ENCODE measurements at places on chromosomes 4 and X. TPM values are rescaled to one million over a fixed set of nuclear protein-coding genes. Genes with fewer than 3 reads are reported as not detected.
A peak's percentile ranks its signal among the peaks of the same experiment; 100 is the strongest.

- no peak overlapping the region for H3K27ac ChIP-seq
- H3K36me3 ChIP-seq, result no peaks in the 10 kb centered on the region
- no peak overlapping the region for H3K4me3 ChIP-seq
- no peaks in the 10 kb centered on the region for H3K4me1 ChIP-seq
- H3K27me3 ChIP-seq, result no peaks in the 10 kb centered on the region
Measured at GRCh38 chr4:43316813-43317212, 424.3 kb downstream of the GRXCR1 start.

The PTTG2 gene
- total RNA-seq, result not detected

GRCh38 chrX:12770440-12770839 lies 20.8 kb upstream of the PRPS2 start:
- no peaks in the 10 kb centered on the region for H3K27me3 ChIP-seq
- H3K4me3 ChIP-seq, result no peak overlapping the region
- no peak overlapping the region for H3K27ac ChIP-seq
- no peaks in the 10 kb centered on the region for H3K4me1 ChIP-seq

The NHS gene
- total RNA-seq, result 2.5 TPM

GRCh38 chr4:70133473-70133872 lies 20.6 kb upstream of the PRR27 start:
- no peak overlapping the region for H3K4me3 ChIP-seq
- no peaks in the 10 kb centered on the region for H3K27me3 ChIP-seq
- peak overlapping the region; percentile 25 for H3K27ac ChIP-seq
- 0 out of 2 replicates have a peak, but pooled peaks cover 10% of the 10 kb centered on the region for H3K4me1 ChIP-seq
- no peaks in the 10 kb centered on the region for H3K36me3 ChIP-seq

The PLP1 gene
- 3.6 TPM for total RNA-seq

DNA sequence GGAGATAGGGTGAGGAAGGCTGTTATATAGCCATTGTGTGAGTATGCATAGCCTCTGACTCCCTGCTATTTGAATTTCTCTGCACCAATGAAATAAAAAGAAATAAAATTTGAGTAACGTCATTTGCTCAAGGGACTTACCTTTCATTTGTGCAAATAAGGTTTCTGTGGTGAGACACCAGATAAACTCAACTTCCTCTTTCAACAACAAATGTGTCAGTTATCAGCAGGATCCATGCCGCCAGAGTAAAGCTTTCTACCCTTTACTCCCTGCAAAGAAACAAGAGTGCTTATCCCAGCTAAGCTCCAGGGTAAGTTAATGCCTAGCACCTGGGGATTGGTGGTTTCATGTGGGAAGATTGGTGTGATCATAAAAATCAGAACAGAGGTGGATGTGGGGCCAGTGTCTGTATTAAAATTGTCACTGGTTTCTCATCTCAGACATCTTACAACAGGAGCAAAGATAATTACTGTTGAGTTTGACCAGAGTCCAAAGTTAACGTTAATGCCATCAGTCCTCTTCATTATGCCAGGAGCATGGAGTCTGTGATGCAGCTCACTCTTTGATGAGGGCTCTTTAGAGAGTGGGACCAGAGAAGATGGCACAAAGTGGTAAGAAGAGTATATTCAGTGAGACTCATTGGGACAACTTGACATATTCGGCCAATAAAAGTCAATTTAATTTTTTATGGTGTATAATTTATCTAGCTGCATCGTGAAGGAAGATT lies at the start of gene P2RY10:
Gene P2RY10 (plus strand): TSS at position 206 of the 727 bp plus-strand sequence. CDS start 15,130 bp downstream, outside the sequence.
- H3K27ac ChIP-seq, result no peak within 1 kb of the TSS
- H3K4me1 ChIP-seq, result no peaks in the 10 kb centered on the region
- no peak for DNase-seq
- H3K4me3 ChIP-seq, result no peak within 1 kb of the TSS
- no peaks in the 10 kb centered on the region for H3K27me3 ChIP-seq

DNA sequence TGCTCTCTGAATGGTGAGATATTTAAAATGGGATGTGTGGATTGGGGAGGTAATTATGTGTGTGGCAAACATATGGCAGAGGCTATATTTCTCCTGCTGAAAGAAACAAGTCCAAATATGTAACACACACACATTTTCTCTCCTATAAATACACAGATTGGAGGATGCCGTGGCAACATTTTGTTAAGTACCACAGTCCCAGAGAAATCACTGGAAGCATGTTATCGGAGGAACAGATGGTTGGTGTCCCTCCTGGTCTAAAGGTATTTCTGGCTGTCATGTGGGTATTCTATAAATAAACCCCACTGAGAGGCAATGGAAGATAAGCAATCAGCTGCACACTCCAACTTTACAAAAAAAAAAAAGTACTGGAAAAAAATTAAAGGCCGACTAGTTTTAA lies 528.3 kb upstream of the BOD1L1 start:
- no peaks in the 10 kb centered on the region for H3K27me3 ChIP-seq
- no peak overlapping the region for H3K27ac ChIP-seq
- no peak overlapping the region for H3K4me3 ChIP-seq
- no peaks in the 10 kb centered on the region for H3K36me3 ChIP-seq
- DNase-seq, result no peak
- H3K4me1 ChIP-seq, result no peaks in the 10 kb centered on the region

GRCh38 chr4:17687237-17687857 lies 72.9 kb downstream of the MED28 start:
- DNase-seq, result no peak
- no peak overlapping the region for H3K4me3 ChIP-seq
- H3K27me3 ChIP-seq, result no peaks in the 10 kb centered on the region

- no peak overlapping the region for H3K27ac ChIP-seq
- H3K4me3 ChIP-seq, result no peak overlapping the region
- H3K4me1 ChIP-seq, result peaks cover 50% of the 10 kb centered on the region
- 0 out of 2 replicates have a peak, but pooled peaks cover 1% of the 10 kb centered on the region for H3K36me3 ChIP-seq
- H3K27me3 ChIP-seq, result no peaks in the 10 kb centered on the region
Measured at GRCh38 chr4:41169256-41169800, 45.0 kb downstream of the APBB2 start.

The FOXP3 gene
- total RNA-seq, result 0.88 TPM

- peak within 1 kb of the TSS; percentile 79 for H3K27ac ChIP-seq
- peak; percentile 76 for DNase-seq
- peak within 1 kb of the TSS; percentile 49 for H3K4me3 ChIP-seq
- H3K27me3 ChIP-seq, result no peaks in the 10 kb centered on the region
- no peaks in the 10 kb centered on the region for H3K4me1 ChIP-seq
- no peaks in the 10 kb centered on the region for H3K36me3 ChIP-seq
Measured at GRCh38 chrX:84501798-84502628, at the start of gene HDX. TSS of gene HDX (minus strand) at chrX:84502453. CDS start at chrX:84475397, 27,056 bp downstream.

The LINC00632 gene
- not detected for total RNA-seq

The FGF2 gene
- total RNA-seq, result 0.19 TPM

The IL21 gene
- not detected for total RNA-seq

The RAB39B gene
- 0.23 TPM for total RNA-seq

The RLIM gene
- 28.7 TPM for total RNA-seq

- no peak for DNase-seq
- no peak overlapping the region for H3K4me3 ChIP-seq
- no peaks in the 10 kb centered on the region for H3K36me3 ChIP-seq
- H3K27ac ChIP-seq, result no peak overlapping the region
Measured at GRCh38 chr4:174134361-174134760, 149.1 kb downstream of the FBXO8 start.

- H3K4me1 ChIP-seq, result no peaks in the 10 kb centered on the region
- no peak overlapping the region for H3K27ac ChIP-seq
- no peak for DNase-seq
- no peaks in the 10 kb centered on the region for H3K27me3 ChIP-seq
Measured at GRCh38 chr4:102411408-102411807, 66.1 kb upstream of the SLC39A8 start.

The HHIP gene
- 0.32 TPM for total RNA-seq

DNA sequence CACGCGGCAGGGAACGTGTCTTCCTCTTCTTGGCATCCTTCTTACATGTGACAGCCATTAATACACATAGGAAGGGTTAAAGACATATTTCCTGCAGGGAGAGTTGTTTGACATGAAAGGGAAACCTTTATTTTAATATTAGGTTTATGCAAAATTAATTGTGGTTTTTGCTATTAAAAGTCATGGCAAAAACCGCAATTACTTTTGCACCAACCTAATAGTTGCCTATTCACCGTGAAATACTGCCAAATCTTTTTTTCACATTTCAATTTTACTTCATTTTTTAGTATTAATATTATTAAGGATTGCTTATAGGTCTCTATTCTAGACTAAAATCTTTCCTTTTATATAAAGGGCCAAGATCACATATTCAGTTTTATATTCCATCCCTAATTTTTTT lies 230.4 kb upstream of the PITX2 start:
- no peak overlapping the region for H3K27ac ChIP-seq
- DNase-seq, result no peak
- H3K4me3 ChIP-seq, result no peak overlapping the region

The NKX6-1 gene
- 0.14 TPM for total RNA-seq

- no peak overlapping the region for H3K27ac ChIP-seq
- DNase-seq, result no peak
- no peaks in the 10 kb centered on the region for H3K27me3 ChIP-seq
- H3K36me3 ChIP-seq, result no peaks in the 10 kb centered on the region
- no peaks in the 10 kb centered on the region for H3K4me1 ChIP-seq
Measured at GRCh38 chrX:9829308-9830267, 43.4 kb downstream of the SHROOM2 start.

- no peak overlapping the region for H3K27ac ChIP-seq
- no peaks in the 10 kb centered on the region for H3K36me3 ChIP-seq
- no peaks in the 10 kb centered on the region for H3K27me3 ChIP-seq
Measured at GRCh38 chrX:46254641-46255040, 290.6 kb downstream of the ZNF674 start.

DNA sequence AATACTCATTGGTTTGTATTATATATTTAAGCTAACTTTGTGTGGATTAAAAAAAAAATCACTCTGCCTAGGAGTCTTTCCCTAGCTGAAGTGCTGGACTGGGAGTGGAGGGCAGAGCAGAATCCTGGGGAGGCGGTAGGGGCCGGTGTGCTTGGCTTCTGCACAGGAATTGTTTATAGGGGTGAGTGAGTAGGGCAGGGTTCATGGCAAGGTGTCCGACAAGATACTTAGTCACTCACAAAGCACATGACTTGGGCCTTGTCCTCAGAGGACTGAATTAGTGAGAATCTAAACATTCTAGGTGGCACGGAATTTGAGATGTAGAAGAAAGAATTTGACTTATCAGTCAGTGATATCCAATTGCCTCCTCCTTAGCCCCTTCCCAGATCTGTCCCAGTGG lies 32.2 kb downstream of the FNIP2 start:
- H3K36me3 ChIP-seq, result no peaks in the 10 kb centered on the region

- no peak for DNase-seq
- H3K27me3 ChIP-seq, result no peaks in the 10 kb centered on the region
- H3K36me3 ChIP-seq, result no peaks in the 10 kb centered on the region
- H3K4me1 ChIP-seq, result no peaks in the 10 kb centered on the region
Measured at GRCh38 chrX:46961574-46962283, 49.5 kb downstream of the JADE3 start.

DNA sequence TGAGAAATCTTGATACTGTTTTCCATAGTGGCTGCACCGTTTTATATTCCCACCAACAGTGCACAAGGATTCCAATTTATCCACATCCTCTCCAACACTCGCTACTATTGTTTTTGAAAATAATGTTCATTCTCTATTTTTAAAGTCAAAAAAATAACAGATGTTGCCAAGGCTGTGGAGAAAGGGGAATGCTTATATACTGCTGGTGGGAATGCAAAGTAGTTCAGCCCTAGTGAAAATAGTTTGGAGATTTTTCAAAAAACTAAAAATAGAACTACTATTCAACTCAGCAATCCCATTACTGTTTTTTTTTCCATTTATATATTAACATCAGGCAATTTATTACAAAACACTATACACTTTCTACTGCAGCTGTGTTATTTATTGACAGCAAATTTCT lies 208.7 kb downstream of the CBLL2 start:
- no peak overlapping the region for H3K27ac ChIP-seq
- no peak overlapping the region for H3K4me3 ChIP-seq
- H3K4me1 ChIP-seq, result no peaks in the 10 kb centered on the region
- H3K27me3 ChIP-seq, result no peaks in the 10 kb centered on the region
- DNase-seq, result no peak

GRCh38 chrX:12892716-12893115 lies 13.7 kb upstream of the TLR8 start:
- no peak overlapping the region for H3K4me3 ChIP-seq
- no peak overlapping the region for H3K27ac ChIP-seq
- H3K4me1 ChIP-seq, result no peaks in the 10 kb centered on the region
- H3K27me3 ChIP-seq, result no peaks in the 10 kb centered on the region

The IL1RAPL1 gene
- not detected for total RNA-seq

GRCh38 chrX:153517946-153518834 lies 748 bp downstream of the ATP2B3 start:
- no peak overlapping the region for H3K4me3 ChIP-seq
- no peak overlapping the region for H3K27ac ChIP-seq
- no peaks in the 10 kb centered on the region for H3K27me3 ChIP-seq
- no peaks in the 10 kb centered on the region for H3K4me1 ChIP-seq
- no peak for DNase-seq
- H3K36me3 ChIP-seq, result no peaks in the 10 kb centered on the region

The CCNB3 gene
- 0.82 TPM for total RNA-seq

- no peak for DNase-seq
- no peaks in the 10 kb centered on the region for H3K4me1 ChIP-seq
- no peaks in the 10 kb centered on the region for H3K27me3 ChIP-seq
- H3K36me3 ChIP-seq, result no peaks in the 10 kb centered on the region
- no peak overlapping the region for H3K27ac ChIP-seq
Measured at GRCh38 chr4:137651128-137651527, 118.8 kb upstream of the PCDH18 start.

The CYLC1 gene
- total RNA-seq, result not detected

DNA sequence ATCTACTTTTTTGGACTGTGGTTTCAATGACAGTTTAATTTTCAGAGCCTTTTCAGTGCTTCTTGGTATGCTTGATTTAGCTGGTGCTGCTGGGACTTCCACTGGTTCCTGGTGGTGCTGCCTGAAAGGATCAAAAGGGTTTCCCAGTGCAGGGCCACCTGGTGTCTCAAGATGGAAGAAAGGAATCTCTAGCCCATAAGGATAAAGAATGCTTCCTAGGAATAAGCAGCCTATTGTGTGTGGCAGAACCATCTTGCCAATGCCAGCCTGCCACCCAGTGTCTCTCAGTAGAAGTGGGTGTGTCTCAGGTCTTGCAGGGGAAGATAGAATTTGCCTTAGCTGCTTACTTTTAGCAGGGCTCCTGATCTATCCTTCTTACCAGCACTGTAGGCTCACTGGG lies 15.0 kb upstream of the RAI2 start:
- H3K27me3 ChIP-seq, result no peaks in the 10 kb centered on the region
- no peaks in the 10 kb centered on the region for H3K4me1 ChIP-seq
- H3K27ac ChIP-seq, result no peak overlapping the region
- no peaks in the 10 kb centered on the region for H3K36me3 ChIP-seq
- no peak overlapping the region for H3K4me3 ChIP-seq

- H3K4me3 ChIP-seq, result no peak overlapping the region
- H3K36me3 ChIP-seq, result no peaks in the 10 kb centered on the region
- H3K27me3 ChIP-seq, result no peaks in the 10 kb centered on the region
Measured at GRCh38 chr4:8735236-8736089, 136.2 kb downstream of the HMX1 start.

DNA sequence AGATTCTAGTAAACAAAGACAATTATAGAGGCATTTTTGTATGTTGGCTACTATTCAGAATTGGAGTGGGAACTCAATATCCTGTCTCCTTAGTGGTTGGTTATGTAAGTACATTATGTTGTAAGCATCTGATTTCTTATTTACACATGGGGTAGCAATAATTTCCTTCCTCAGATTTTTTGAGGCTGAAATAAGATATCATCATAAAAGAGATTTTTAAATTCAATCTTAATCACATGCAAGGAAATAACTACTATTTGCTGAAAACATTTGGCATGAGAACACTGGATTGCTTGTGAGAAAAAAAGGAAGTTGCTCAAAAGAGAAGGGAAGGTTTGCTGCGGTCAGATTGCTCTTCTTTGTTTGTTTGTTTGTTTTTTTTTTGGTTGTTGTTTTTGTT lies 437.7 kb upstream of the HS3ST1 start:
- no peak overlapping the region for H3K27ac ChIP-seq
- DNase-seq, result no peak
- no peaks in the 10 kb centered on the region for H3K36me3 ChIP-seq
- no peaks in the 10 kb centered on the region for H3K27me3 ChIP-seq

Measured in Caco-2 (cell line).